ENCODE measurements at places on chromosomes 4 and X. TPM values are rescaled to one million over a fixed set of nuclear protein-coding genes. Genes with fewer than 3 reads are reported as not detected.

DNA sequence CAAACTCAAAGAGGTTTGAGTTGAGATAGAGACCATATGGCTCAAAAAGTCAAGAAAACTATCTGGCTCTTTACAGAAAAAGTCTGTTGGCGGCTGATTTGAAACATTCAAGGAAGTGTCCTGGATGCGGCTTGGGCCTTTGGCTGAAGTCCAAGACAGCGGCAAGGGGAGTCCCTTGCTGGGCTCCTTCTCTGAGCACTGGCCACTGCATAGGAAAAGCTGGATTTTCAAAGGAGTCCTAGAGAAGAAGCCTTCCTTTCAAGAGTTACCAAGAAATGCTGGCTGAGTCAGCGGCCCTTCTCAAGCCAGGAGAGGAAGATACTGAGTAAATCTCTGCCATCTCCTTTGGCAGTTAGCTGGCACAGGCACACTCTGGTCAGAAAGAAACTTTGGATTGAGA, 12.1 kb downstream of the APLN start:
- DNase-seq, result no peak

KLF8 gene
- 2.0 TPM for total RNA-seq

DNA sequence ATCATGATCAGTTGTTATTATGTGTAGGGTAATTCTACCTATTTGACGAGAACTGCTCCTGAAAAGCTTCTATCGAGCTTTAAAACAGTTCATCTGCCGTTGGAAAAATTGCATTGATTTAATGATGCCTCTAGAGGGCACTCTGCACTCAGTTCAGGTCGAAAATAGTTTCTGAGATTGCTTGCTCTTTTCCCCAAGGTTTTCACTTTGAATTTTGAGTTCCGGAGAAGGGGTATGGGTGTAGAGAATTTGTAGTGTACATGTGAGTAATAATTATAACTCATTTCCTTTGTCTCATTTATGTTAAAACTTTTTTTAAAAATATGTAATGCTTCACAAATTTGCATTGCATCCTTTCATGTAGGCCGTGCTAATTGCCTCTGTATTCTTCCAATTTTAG, 28.4 kb upstream of the TNIP3 start:
- no peak for DNase-seq

- DNase-seq, result no peak
These were observed 17.5 kb downstream of the STX18 start for GRCh38 chr4:4524364-4524763.

GRCh38 chr4:185346975-185347601, 48.6 kb downstream of the LRP2BP start:
- DNase-seq, result no peak
